ENCODE measurements at places on chromosomes 12 and 14.

DNA sequence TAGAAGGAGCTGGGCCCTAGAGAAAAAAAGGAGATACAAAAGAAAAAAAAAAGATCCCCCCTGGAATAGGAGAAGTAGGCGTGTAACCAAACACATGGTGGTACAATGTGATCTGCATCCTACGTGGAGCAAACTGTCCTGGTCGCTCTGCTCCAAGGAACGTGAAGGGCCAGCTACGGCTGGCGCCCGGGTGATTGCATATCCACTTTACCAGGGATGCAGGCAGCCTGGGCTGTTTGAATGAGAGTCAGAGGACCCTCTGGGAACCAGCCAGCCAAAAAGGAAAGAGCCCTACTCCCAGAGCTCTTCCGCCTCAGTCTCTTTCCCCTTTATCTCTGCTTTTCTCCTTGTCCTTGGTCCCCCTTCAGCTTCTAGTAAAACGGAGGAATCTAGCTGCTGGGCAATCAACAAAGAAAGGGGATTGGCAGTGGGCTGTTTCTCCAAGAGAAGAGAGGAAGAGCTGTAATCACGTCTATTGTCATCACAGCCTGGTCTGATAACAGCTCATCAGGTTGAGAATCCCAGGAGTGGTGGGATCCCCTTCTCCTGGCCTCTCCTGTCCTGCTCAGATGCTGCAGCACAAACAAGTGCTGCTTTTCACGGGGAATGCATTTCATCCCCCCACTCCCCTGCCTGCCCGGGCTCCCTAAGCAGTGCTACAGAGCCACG lies 156.0 kb downstream of the ADCK1 start:
- DNase-seq = no peak

DNA sequence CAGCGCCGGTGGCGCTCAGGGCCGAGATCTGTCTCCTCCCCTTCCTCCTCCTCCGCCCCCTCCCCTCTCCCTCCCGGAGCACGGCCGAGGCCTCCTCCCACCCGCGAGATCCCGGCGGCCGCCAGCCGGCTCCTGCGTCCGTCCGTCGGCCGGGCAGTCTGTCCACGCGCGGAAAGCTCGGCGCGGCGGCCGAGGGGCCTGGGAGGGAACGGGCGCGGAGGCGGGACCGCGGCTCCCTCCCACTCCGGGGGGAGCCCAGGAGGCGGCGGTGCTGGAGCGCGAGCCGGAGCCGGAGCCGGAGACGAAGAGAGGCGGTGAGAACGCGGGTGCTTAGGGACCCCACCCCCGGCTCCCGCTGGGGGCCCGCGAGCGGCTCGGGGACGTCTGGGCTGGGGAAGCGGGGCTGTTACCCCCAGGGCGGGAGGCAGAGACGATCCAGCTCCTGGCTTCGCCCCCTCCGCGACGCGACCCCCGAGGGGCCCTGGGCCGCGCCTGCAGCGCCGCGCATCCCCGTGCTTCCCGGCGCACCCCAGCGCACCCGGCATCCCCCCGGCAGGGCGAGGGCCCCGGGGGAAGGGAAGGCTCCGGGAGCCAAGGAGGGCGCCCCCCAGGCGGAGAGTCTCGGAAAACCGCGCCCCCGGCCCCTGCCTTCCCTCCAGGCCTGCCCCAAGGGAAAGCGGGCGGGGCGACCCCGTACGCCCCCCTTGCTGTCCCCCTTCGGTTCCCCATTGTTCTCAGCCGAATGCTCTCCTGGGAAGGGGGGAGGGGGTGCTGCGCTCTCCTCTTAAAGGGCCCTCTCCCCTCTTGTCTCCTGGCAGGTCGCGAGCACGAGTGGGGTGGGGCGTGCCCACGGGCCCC lies at the start of gene DTX1:
DTX1 (plus strand) TSS at position 100 of the 858 bp plus-strand sequence. CDS start 1,463 bp downstream, outside the sequence.
- DNase-seq = peak; percentile 66

GRCh38 chr14:103772078-103772712 lies 56.6 kb downstream of the ZFYVE21 start:
- no peak for DNase-seq

DNA sequence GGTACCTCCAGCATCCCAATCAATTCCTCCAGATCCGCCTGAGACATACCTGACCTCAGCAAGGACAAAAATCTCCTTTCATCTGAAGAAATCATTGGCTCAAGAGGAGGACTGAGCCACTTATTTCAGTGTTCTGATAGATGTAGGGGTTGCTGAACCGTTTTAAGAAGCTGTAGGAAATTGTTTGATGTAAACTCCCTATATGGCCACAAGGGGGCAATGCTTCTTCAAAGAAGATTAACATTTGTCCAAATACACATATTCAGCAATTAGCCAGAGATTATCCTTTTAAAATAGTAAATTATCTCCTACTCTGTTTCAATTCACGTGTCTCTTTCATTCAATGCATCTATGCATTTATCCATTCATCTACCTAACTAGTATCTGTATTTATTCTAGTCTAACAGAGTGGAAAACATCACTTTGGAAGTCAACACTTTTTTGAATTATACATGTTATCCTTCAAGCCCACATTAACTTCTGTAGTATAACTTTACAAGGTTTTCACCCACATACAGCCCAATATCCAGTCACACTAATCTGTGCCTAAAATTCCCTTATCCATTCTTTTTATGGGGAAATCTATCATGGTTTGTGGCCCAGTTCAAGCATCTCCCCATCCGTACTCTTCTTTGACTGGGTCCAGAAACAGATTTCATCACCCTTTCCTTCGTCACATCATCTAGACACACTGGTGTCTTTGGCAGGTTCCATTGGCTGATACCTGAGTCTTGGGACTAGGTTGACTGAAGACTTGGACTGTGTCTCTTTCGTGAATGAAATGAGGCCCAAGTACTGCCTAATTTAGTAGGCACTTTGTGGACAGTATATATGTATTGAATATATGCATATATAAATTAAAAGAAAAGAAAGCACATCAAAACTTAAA lies 411.0 kb upstream of the OR4E1 start:
- no peak for DNase-seq

DNA sequence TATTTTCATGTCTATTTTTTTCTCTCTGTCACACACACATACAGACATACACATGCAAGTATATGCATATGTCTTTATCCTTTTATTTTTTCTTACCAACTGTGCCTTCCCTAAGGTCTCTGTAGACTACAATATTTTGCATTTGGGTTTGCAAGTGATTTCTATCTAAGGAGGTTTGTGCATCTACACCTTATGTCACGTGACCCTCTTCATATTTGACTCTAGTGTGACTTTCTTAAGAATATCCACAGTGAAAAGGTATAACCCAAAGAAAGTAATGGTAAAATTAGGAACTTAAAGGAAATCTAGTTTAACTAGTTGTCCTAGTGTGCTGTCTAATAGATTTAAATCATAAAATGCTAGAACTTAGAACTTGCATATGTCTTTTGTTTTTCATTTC lies 298.8 kb upstream of the LRIG3 start:
- DNase-seq = no peak

- DNase-seq = no peak
Observed at GRCh38 chr12:131230340-131231031, 276.8 kb downstream of the ADGRD1 start.

- DNase-seq = no peak
Observed at GRCh38 chr12:50984586-50985298, 32.4 kb downstream of the HIGD1C start.

DNA sequence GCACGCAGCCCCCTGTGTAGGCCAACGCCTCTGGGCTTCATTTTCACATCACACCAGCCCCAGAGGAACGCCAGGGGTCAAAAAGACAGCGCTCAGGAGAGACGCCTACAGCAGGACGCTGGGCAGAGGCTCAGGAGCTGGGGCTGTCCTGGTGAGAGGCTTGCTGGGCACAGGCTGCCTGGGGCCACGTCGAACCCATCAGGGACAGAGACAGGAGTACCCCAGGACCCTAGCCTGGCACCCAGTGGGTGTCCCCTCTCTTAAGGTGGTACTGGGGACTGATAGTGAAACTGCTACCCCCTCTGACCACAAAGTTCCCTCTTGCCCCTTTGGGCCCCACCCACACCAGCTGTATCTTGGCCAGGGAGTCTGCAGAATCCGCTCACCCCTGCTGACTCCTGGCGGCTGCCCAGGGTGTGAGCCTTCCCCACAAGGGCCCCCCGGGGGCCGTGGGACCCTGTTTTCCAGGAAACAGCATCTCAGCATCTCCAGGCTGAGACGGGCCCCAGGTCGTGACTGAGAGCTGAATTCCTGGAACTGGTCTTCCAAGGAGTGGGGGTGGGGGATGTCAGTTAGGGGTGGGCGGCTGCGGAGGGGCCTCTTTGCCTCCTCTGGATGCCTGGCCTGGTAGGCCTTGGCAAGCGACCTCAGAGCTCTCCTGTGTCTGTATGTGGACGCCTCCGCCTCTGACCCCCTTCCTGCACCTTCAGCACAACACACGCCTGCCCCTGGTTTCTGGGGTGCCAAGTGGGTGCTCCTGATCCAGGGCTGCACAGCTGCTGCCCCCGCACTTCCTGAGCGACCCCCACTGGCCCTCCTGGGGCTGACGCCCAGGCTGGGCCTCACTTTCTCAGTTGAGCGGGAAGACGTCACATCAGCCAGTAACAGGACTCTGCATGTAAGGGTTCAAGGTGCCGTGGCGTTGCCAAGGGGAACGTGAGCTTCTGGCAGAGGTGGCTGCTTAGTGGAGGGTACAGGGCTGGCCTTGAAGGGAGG lies 321.9 kb upstream of the RTL1 start:
- DNase-seq = peak; percentile 44

GRCh38 chr12:12086362-12086761 lies 15.6 kb downstream of the BCL2L14 start:
- peak; percentile 19 for DNase-seq

- DNase-seq = no peak
Observed at GRCh38 chr12:124583854-124584253, 16.4 kb upstream of the NCOR2 start.

DNA sequence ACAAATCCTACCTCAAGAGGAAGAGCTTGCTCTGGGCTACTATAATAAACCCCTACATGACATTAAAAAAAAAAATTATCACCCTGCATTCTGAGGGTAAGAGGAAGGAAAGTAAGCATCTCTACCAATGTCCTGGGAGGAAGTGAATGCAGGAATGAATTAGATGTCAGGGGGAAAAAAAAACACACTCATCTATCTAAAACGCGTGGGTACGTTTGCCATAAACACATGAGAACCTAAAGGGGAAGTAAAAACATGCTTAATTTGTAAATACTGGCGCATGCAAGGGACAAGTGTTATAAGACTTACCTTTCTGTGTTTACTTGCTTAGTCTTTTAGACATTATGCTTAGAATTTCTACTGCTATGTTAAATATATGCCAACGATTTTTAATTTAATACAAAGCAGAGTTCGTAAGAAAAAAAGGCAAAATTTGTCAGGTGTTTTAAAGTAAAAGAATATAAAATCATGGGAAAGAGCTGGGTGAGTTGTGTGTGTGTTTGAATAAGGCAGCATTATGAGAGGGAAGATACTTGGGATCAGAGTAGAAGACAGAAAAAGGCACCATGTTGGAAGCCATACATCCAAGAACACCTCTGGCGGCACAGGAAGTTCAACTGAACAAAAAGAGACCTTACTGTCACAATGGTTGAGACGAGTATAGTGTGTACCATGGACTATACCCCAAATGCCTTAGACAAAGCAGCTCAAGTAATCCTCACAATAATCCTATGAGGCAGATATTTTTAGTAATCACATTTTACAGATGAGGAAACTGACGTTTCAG lies 1.5 kb downstream of the TMED8 start:
- DNase-seq = no peak

Data from ecto neural progenitor cell (in vitro differentiated cells).